ENCODE measurements at places on chromosomes 7 and 10.

DNA sequence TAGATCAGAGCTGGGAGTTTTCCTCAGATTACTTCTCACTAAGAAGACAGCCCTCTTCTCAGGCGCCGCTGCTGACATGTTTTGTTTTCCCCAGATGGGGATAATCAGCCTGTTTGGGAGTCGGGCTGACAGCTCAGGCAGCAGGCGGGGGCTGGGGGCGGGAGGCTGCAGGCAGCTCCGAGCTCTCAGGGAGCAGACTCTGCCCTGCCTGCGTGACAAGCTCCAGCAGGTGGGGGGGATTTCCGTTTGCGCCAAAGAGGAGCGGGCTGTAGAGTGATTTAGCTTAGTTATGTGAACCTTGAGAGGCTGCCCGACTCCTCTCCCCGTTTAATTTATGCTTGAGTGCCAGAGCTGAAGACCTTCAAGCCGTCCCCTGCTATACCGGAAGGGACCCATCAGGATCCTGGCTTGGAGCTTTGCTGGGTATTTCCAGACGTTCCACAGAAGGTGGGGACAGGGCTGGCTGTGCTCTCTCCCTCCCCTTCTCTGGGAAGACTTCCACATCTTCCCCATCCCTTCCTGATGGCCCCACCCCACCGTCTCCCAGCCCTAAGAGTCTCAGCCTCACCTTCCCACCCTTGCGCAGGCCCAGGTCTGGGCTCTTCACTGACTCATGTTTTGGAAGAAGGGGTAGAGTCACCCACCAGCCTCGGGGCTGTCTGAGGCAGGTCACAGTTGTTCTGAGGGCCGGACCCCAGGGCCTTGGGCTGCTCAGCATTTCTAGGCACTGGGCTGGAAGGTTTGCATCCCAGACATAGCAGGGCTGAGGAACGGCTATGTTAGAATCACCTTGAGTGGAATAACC lies 24.7 kb upstream of the ADCYAP1R1 start:
- DNase-seq: no peak

DNA sequence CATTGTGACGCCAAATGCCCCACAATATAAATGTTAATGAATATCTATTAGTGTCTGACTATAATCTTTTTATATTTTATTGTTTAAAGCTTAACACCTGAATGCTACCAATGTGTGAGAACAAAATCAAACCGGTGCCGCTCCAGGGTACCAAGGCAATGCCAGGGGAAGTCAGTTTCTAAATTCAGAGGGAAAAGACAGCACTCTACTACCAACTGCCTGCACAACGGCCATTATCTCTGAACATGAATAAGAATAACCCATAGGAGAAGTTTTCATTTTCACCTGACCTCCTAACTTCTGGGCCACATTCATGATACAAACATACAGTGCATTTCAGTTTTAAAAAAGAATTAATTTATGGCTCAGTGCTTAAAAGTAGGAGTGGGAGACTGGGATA lies 21.7 kb downstream of the USP6NL start:
- DNase-seq: no peak

DNA sequence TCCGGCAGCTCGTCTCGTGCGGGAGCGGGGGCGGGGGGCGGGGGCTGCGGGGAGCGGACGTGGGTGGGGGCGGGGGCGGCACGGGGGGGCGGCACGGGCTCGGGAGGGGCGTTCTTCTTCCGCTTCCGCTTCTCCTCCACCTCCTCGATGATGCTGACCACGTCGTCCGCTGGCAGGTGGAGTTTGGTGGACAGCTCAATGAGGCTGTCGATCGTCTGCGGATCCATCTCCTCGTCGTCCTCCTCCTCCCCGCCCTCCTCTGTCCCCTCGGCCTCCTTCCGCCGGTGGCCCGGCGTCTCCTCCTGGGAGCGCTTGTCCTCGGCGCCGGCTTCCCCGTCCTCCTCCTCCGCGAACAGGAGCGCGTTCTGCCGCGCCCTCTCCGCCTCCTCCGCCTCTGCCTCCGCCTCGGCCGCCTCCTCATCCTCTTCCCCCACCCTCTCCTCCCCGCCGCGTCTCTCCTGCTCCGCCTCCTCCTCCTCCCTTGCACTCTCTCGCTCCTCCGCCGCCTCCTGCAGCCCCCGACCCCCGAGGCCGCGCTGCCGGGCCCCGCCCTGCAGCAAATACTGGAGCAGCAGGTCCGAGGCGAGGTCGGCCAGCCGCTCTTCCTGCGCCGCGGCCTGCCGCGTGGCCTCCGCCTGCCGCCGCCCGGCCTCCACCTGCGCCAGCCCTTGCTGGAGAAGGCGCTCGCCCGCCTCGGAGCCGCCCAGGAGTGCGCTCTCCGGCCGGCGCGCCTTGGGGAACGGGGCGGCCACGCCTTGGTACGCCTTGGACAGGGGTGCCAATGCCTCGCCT lies 1.9 kb downstream of the VGF start:
- DNase-seq: no peak

DNA sequence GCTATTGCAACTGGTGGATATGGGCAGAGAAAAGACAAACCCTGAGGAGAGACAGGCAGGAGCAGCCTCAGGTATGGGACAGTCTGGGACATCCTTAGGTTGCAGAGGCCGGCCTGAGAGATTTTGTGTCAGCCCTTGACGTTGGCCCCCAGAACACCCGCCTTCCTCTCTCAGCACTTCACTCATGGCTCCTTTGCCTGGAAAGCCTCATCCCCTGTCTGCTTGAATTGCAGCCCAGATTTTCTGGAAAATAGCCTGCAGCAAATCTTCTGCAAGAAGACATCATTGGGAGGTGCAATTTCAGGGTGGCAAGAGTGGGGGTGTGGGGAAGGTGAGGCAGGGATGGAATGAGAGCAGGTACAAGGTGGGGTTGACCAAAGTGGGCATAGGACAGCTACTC lies 2.2 kb upstream of the FRMD4A start:
- no peak for DNase-seq

DNA sequence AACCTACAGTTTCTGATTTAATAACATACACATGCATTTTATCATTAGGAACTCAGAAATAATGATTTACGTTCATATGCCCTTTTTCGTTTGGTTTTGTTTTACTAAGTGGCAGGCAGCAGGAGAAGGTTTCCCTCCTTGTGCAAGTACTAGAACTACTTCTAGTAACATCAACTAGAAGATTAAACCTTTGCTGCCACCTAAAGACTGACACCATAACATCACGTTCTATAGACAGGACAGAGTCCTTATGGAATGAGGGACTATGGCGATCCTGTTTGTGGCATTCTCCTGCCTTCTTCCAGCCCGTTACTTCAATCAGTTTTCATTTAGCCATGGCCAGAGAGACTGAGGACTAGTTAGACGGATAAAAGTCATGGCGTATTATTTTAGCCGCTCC lies 53.2 kb downstream of the GAD2 start:
- DNase-seq: no peak

- no peak for DNase-seq
These were observed 340.7 kb upstream of the AUTS2 start for GRCh38 chr7:69257592-69257991.
